Smooth muscle cell of the brain vasculature (primary cell): ENCODE measurements at places on chromosomes 5 and 9.
A peak's percentile ranks its signal among the peaks of the same experiment; 100 is the strongest.

GRCh38 chr9:132857616-132858342, 20.3 kb downstream of the AK8 start:
- DNase-seq, result no peak

GRCh38 chr5:95086927-95087815, 197.7 kb downstream of the MCTP1 start:
- DNase-seq, result no peak

GRCh38 chr5:172175263-172175719, 12.7 kb downstream of the STK10 start:
- DNase-seq, result no peak

GRCh38 chr9:112166176-112167140, 8.6 kb downstream of the SUSD1 start:
- no peak for DNase-seq

DNA sequence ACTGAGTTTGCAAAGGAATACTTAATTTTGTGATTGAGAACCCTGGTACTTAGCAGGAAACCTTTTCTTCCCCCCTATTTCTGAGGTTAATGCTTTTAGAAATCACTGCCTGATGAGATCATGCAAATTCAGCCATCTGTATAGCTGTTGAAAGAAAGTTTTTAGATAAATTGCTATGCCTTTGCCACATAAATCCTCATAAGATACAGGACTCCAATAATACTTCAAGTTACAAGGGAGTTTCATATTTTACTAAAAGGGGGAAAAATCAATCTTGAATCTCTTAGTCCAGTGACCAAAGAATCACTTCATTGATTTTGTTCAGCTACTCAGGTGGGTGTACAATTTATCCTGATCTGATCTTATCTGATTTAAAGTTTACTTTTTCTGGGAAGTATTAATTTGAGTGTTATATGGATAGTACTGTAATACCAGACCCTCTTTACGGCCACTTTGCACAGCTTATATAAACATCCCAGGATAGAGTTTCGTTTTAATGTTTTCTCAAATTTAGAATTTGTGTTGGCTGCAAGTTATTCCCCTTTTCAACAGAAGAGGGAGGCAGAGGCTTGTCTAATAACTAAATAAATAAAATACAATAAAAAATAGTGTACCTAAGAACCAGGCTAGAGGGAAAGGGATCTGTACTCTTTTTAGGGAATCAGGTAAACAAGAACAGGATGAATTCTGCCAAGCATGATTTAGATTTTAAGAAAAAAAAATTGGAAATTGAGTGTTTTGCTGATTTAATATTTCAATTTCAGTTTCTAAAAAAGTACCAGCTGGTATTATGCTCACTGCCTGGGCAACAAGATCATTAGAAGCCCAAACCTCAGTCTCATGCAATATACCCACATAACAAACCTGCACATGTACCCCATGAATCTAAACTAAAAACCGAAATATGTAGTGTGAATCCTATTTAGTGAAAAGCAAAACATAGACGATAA, 69.1 kb downstream of the PSAT1 start:
- no peak for DNase-seq

- no peak for DNase-seq
Measured at GRCh38 chr9:118236625-118237024, 532.4 kb downstream of the TLR4 start.

- no peak for DNase-seq
Measured at GRCh38 chr5:168314735-168315411, 23.4 kb downstream of the WWC1 start.

GRCh38 chr5:61667525-61668218, 335.6 kb downstream of the ZSWIM6 start:
- no peak for DNase-seq

DNA sequence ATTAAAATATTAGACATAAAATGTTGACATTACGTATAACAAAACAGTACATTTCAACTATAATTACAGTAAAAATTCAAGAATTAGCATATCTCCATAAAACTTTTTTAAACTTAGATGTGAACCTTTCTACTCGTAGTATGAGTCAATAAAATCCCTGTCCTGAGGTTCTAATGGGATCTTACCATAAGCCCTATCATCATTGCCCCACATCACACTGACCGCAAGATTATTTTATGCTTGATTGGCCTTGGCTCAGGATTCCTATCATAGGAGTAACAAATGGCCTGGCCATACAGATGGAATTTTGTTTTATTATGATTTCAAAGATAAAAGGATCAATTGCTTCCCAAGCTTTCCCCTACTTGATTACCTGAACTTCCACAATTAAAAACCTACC, 238.3 kb downstream of the MEF2C start:
- no peak for DNase-seq

DNA sequence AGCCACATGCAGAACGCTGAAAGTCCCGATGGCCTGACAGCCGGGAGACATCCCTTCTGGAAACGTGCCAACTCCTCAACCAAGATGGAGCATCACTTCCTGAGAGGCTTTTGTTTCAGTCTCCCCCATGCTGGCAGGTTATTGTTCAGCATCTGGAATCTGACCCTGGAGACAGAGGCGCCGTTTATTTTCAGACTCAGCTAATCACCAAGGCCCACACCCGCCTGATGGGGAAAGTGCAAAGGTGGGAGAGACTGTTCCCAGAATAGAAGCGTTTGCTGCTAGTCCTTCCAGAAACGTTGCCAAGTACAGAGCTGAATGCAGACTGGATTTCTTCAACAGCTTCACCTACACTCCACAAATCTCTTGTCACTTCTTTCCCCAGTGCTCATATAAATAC, 41.8 kb upstream of the S1PR3 start:
- DNase-seq, result peak; percentile 89

GRCh38 chr9:106868565-106868964, 5.6 kb downstream of the ZNF462 start:
- DNase-seq, result no peak

GRCh38 chr5:149172261-149172660, 31.0 kb downstream of the ABLIM3 start:
- no peak for DNase-seq

DNA sequence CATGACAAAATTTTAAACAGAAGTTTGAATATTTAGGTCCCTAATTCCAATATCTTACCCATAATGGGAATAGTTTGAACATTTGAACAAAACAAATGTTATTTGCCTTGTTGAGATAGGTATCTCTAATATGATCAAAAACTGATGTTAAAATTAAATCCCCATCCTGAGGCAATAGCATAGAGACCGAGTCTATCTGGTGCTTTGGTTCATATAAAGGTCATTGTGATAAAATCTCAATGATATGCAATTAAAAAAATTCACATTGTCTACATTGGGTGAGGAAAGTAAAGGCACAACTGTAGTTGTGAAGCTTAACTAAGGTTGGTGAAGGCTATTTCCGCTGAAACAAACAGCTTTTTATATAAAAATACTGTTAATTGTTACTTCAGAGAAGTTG, 318.3 kb downstream of the CAAP1 start:
- DNase-seq, result no peak

GRCh38 chr9:11192993-11193392, 580.2 kb upstream of the PTPRD start:
- DNase-seq, result no peak

GRCh38 chr5:466661-467310, 23.8 kb downstream of the EXOC3 start:
- DNase-seq, result no peak

DNA sequence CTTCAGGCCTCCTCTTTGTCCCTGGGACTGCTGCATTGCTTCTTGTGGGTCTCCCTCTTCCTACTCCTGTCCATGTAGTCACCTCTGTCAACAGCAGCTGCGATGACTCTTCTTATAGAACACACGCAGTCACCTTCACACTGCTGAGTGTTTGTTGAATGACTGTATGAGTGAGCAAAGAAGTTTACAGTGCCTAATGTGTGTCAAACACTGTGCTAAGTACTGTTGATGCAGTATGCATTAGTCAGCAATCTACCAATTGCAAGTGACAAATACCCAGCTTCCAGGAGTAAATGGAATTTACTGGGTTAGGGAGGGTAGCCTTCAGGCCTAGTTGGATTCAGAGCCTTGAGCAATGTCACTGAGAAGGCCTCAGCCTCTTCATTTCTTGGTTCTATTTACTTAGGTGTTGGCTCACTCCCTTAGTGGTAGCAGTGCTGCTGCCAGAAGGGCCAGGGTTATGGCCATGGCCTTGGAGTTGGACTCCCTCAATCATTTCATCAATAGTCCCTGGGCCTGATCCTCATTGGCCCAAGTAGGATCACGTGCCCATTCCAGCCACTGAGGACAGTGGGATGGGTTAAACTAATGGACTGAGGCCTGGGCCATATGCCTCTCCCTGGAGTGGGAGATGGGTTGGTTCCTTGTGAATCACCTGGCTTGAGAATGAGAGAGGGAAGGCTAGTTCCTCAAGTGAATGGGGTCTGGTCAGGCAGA, 93.5 kb downstream of the RGS3 start:
- DNase-seq, result no peak

GRCh38 chr5:58787987-58788386, 205.1 kb downstream of the RAB3C start:
- no peak for DNase-seq

DNA sequence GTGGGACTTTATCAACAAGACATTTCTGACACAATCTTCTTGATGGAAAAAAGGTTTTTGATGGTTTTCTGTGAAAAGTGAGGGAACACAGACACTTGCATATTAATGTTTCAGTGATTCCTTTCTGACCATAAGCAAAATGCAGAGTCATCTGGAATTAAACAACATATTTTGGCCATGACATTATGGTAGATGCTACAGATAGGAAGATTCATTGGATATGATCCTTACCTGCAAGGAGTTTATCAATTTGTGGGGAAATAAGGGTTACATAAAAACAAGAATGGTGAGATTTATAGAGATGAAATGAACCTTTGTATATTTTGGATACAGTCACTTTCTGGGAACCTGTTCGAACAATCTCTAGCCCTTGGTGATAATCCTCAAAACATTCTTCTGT, 155.3 kb upstream of the GNA14 start:
- DNase-seq, result no peak

DNA sequence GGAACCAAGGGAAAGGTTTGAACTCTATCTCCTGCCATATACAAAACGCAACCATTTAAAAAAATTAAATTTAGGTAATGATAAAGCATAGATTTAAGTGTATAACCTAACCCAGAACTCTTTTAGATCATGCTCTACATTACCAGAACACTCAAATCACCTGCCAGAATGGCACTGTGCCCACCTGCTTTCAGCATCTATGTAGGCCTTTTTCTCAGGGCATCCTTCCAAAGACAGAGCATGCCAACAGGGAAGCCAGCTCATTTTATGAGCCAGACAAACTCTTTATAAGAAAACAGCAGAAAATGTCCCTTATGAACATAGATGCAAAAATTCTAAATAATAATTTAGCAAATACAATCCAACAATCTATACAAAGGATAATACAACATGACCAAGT, 47.9 kb upstream of the SMAD5 start:
- DNase-seq, result no peak

DNA sequence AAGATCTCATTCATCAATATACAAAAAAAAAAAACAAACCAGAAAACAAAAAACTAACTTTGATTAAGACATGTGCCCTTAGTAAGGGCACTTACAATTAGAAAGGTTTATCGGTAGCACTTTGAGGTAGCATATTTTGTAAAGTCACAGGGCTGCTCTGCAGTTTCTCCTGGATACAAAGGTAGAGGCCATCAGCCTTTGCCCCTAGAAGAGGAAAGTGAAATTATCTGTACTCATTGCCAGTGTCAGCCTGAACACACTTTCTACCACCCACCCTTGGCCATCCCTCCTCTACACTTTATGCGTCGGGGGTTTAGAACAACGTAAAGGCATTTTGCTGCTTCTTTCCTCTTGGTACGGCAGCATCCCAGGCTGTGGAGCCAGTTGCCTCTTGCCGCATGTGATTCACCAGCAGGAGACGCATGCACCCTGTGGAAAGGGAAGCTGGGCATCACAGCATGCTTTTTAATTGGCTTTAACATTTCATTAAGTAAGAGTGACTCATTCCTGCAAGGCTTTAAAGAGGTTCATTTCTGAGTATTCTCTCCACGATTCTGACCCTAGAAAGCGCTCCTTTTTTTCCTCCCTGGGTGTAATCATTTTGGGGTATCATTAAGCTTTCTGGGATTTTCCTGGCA, 84.6 kb downstream of the CEMIP2 start:
- no peak for DNase-seq

GRCh38 chr9:121227862-121228261, 26.2 kb upstream of the RAB14 start:
- no peak for DNase-seq

DNA sequence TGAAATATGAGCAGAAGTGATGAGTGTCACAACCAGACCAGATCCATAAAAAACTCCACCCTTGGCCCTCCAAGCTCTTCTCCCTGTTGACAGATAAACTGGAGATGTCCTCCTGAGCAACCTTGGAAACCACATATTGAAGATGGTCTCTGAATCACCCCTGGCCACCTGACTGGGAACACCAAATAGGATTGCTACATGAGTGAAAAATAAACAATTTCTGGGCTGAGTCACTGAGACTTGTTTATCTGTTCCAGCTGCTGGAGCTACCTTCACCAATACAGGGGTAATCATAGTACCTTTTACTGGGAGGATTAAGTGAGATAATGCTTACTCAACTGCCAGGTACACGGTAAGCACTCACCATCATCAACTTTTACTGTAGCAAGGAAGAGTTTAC, 53.3 kb downstream of the PCA3 start:
- peak; percentile 9 for DNase-seq

DNA sequence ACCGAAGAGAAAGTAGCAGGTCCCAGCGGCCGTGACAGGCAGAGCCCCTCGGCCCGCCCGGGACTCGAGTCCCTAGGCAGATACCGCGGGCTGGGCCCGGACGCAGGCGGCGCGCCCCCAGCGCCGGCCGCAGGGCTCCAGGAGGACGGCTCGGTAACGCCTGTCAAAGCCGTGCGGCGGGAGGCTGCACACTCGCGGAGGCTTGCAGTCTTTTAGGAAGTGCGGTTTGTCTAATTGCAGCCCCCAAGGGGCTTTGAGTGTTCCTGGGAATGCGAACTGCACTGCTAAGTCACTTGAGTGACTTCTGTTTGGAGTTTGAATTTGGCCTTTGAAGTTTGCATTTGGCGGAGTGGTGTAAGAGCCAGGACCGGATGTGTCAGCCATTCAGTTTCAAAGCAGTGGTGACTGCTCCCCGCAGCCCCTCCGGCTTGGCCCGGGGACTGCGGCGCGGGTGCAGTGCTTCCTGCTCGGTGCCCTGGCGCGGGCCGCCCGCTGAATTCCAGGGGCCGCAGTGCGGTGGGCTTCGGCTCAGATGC, 1.3 kb downstream of the MAP3K1 start:
- DNase-seq, result no peak

- DNase-seq, result no peak
Measured at GRCh38 chr5:5467737-5468136, 45.3 kb downstream of the ICE1 start.

- no peak for DNase-seq
Measured at GRCh38 chr5:68261569-68262065, 46.1 kb downstream of the PIK3R1 start.

DNA sequence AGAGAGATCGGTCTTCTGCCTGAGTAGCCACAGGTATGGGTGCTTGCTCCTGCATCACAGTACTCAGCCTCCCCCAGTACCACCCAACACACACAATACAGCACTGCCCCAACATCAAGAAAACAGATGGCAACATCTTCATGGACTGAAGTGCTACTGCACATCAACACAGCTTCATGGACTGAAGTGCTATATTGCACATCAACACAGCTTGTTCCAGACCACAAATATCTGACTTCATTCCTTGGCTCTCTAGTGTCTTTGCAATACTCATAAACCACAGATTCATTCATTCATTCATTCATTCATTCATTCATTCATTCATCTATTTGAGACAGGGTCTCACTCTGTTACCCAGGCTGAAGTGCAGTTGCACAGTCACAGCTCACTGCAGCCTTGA, 31.1 kb upstream of the PCA3 start:
- no peak for DNase-seq
